Esophagus squamous epithelium (tissue), 5 donors: ENCODE measurements at places on chromosomes 5 and 9. TPM values are rescaled to one million over a fixed set of nuclear protein-coding genes. Genes with fewer than 3 reads are reported as not detected.

DNA sequence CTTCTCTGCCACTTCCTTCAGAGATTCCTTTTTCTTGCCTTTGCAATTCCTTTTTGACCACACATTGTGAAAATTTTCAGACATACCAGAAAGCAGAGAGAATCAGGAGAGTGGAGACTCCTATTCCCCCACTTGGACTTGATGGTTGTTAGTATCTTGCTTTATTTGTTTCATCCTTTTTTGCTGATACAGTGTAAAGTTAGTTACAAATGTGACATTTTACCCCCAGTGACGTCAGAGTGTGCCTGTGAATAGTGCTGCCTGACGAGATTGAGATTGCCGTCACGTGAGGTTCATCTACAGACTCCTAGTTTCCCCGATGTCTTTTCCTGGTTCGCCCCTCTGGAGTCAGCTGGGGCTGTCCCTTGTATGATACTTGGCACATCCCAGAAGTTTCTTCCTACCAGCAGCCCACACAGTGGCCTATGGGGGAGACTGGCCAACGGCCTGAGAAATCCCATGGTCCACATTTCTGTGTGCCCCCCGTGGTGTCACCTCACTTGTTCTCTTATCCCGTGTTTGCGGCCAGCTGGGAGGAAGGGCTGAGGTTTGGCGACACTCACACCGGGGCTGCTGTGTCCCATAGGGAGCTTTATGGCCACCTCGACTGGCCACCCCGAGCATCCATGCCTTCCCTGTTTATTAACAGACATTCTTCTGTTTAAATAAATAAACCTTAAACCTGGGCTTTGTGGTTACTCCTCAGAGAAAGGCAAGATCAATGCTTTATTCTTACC, 48.2 kb upstream of the CACNA1B start:
- no peaks in the 10 kb centered on the region for H3K27me3 ChIP-seq
- no peaks in the 10 kb centered on the region for H3K4me1 ChIP-seq
- no peak for DNase-seq
- H3K27ac ChIP-seq = no peak overlapping the region
- peaks cover 98% of the 10 kb centered on the region for H3K36me3 ChIP-seq

GRCh38 chr5:177520916-177521513, 4.3 kb upstream of the DDX41 start:
- DNase-seq = no peak
- no peak overlapping the region for H3K4me3 ChIP-seq
- no peak overlapping the region for H3K27ac ChIP-seq
- H3K36me3 ChIP-seq = peaks cover 21% of the 10 kb centered on the region

GRCh38 chr5:14659821-14660607, 4.5 kb upstream of the OTULIN start:
- no peaks in the 10 kb centered on the region for H3K27me3 ChIP-seq
- no peaks in the 10 kb centered on the region for H3K36me3 ChIP-seq
- peak overlapping the region; percentile 68 for H3K27ac ChIP-seq
- no peak for DNase-seq
- peaks cover 25% of the 10 kb centered on the region for H3K4me1 ChIP-seq

- H3K27ac ChIP-seq = no peak overlapping the region
- no peak for DNase-seq
- H3K4me1 ChIP-seq = no peaks in the 10 kb centered on the region
- H3K36me3 ChIP-seq = no peaks in the 10 kb centered on the region
- no peak overlapping the region for H3K4me3 ChIP-seq
- no peaks in the 10 kb centered on the region for H3K27me3 ChIP-seq
Observed at GRCh38 chr9:109986521-109986991, 206.6 kb downstream of the PALM2AKAP2 start.

- no peaks in the 10 kb centered on the region for H3K4me1 ChIP-seq
- H3K27ac ChIP-seq = no peak overlapping the region
- H3K4me3 ChIP-seq = no peak overlapping the region
- no peaks in the 10 kb centered on the region for H3K27me3 ChIP-seq
- no peaks in the 10 kb centered on the region for H3K36me3 ChIP-seq
Observed at GRCh38 chr5:135423846-135424168, 23.3 kb downstream of the DCANP1 start.

DNA sequence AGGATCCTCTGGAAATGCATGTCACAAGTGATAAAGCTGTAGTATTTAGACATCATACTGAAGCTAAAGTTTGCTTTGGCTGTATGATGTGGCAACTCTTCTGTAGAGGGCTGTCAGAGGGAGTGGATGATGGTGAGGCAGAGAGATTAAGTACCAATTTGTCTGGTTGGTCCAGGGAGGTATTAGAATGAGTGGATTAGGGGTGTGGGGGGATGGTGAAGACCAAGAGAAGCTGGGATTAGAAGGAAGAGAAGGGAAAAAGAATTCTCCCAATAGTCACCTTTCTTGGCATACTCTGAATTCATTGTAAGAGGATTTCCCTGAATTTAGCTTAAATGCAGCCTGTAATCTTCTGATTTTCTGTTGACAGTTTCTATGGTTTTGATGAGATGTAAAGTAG, 3.6 kb downstream of the PCDHAC2 start:
- DNase-seq = no peak
- H3K4me3 ChIP-seq = no peak overlapping the region
- H3K36me3 ChIP-seq = no peaks in the 10 kb centered on the region
- no peak overlapping the region for H3K27ac ChIP-seq

ANKRD18A gene
- total RNA-seq = 1.1 TPM

TMEM252 gene
- not detected for total RNA-seq
